ENCODE measurements at places on chromosomes 3 and 15. TPM values are rescaled to one million over a fixed set of nuclear protein-coding genes. Genes with fewer than 3 reads are reported as not detected.

ANKRD63 gene
- polyA plus RNA-seq: not detected

SLC7A14 gene
- polyA plus RNA-seq: not detected

STAC gene
- 0.10 TPM for polyA plus RNA-seq

GRCh38 chr3:128307781-128308469 is 154.6 kb downstream of the EEFSEC start:
- H3K4me3 ChIP-seq: no peak overlapping the region
- no peaks in the 10 kb centered on the region for H3K4me1 ChIP-seq
- H3K36me3 ChIP-seq: peaks cover 31% of the 10 kb centered on the region
- no peak for DNase-seq

- no peaks in the 10 kb centered on the region for H3K4me1 ChIP-seq
- H3K27me3 ChIP-seq: no peaks in the 10 kb centered on the region
- H3K4me3 ChIP-seq: no peak overlapping the region
- no peaks in the 10 kb centered on the region for H3K36me3 ChIP-seq
Measured at GRCh38 chr15:85422607-85423006, 42.2 kb downstream of the AKAP13 start.

GRCh38 chr3:74214286-74214685 is 400.2 kb downstream of the CNTN3 start:
- no peak overlapping the region for H3K4me3 ChIP-seq
- no peaks in the 10 kb centered on the region for H3K27me3 ChIP-seq
- no peak for DNase-seq
- H3K27ac ChIP-seq: no peak overlapping the region
- no peaks in the 10 kb centered on the region for H3K4me1 ChIP-seq
- H3K36me3 ChIP-seq: no peaks in the 10 kb centered on the region

FRMD5 gene
- not detected for polyA plus RNA-seq

- no peak for DNase-seq
- no peak overlapping the region for H3K27ac ChIP-seq
- no peaks in the 10 kb centered on the region for H3K4me1 ChIP-seq
- H3K4me3 ChIP-seq: no peak overlapping the region
- no peaks in the 10 kb centered on the region for H3K36me3 ChIP-seq
Measured at GRCh38 chr15:100193277-100193860, 148.4 kb downstream of the ADAMTS17 start.

LMAN1L gene
- polyA plus RNA-seq: not detected

Data from CD14-positive monocyte (primary cell).